ENCODE measurements at places on chromosomes 12 and 14. TPM values are rescaled to one million over a fixed set of nuclear protein-coding genes. Genes with fewer than 3 reads are reported as not detected.

DNA sequence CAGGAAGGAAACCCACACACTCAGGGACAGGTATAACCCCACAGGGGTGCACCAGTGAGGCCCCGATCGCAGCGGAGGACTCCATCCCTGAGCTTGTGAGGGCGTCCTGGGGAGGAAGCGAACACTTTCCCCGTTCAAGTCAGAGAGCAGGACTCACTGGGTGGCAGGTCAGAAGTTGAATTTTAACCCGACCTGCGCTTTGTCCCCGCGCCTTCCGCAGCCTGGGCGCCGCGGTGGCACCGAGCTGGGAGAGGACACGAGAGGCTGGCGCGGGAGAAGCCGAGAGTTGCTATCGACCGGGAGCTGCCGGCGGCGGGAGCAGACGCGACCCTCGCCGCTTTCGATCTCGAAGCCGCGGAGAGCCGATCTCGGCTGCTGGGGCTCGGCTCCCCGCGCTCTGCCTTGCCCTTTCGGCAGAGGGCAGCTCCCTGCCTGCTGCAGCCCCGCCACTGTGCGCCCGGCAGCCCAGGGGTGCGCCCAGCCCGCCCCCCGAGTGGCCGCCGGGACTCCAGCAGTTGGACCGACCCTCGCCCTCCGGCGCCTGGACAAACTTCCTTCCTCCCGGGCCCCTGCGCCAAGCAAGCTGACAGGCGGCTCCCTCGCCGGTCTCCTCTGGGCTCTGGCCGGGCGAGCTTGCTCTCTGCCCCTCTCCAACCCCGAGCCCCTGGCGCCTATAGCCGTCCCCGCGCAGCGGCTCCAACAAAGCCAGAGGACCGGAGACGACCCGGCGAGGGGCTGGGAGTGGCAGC lies 918 bp downstream of the LIN7A start:
- peaks cover 26% of the 10 kb centered on the region for H3K27me3 ChIP-seq
- H3K27ac ChIP-seq, result no peak overlapping the region
- H3K4me1 ChIP-seq, result peaks cover 19% of the 10 kb centered on the region
- H3K36me3 ChIP-seq, result no peaks in the 10 kb centered on the region
- peak overlapping the region; percentile 75 for H3K4me3 ChIP-seq
- peak; percentile 87 for DNase-seq

DNA sequence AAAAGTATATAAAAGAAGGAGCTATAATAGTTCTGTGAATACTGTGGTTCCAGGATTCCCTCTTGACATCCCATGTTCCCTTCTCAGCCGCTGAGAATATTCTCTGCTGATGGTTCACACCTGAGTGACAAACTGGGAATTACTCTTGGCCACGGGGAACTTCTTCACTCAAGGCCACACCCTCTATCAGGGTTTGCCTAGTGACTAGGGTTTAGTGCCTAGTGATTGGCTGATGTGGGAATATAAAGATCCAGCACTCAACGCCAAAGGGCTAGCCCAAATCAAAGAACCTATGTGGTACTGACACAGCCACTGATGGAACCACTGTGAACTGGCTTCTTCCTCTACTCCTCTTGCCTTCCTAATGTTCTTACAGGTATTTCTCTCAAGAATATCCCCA lies 248.4 kb downstream of the ASCL1 start:
- no peak overlapping the region for H3K27ac ChIP-seq
- H3K4me1 ChIP-seq, result no peaks in the 10 kb centered on the region
- DNase-seq, result no peak
- H3K27me3 ChIP-seq, result no peaks in the 10 kb centered on the region
- H3K4me3 ChIP-seq, result no peak overlapping the region

CRY1 gene
- total RNA-seq, result 28.2 TPM

RPGRIP1 gene
- 1.6 TPM for total RNA-seq

GRCh38 chr12:131151558-131152345 lies 198.0 kb downstream of the ADGRD1 start:
- H3K36me3 ChIP-seq, result no peaks in the 10 kb centered on the region
- H3K4me3 ChIP-seq, result no peak overlapping the region
- H3K27me3 ChIP-seq, result no peaks in the 10 kb centered on the region

Data from GM23338 (cell line).